ENCODE measurements at places on chromosomes 4 and X.
A peak's percentile ranks its signal among the peaks of the same experiment; 100 is the strongest.

DNA sequence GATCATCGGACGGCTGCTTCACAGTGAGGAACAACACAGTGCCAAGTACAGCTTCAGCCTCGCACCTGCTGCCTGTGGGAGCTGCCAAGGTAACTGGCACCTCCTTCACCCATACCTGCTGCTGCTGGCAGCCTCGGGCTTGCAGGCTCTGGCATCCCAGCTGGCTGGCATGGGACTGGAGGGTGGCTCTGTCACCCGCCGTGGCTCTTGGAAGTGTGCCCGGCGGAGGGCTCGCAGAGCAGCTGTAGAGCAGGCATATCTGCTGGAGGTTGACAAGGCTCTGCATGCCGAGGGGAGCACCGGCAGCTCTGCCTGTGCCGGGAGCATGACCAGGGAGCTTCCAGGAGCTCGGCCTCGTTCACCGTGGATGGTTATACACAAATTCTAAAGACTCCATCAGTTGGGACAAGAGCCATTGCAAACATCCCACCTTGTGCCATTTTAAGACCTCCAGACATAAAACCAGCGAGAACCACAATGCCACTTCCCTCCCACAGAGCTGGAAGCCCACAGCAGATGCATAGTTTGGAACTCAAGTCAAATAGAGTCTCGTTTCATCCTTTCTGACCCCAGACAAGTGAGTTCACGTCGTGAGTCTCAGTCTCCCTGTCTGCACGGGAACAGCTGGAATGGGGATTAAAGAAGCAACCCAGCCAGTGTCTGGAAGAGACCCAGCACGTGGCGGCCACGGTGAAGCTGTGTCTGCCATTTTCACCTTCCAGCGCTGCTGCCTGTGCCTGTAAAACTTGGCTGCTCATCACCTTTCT lies 84.3 kb upstream of the PSAPL1 start:
- no peak for DNase-seq

DNA sequence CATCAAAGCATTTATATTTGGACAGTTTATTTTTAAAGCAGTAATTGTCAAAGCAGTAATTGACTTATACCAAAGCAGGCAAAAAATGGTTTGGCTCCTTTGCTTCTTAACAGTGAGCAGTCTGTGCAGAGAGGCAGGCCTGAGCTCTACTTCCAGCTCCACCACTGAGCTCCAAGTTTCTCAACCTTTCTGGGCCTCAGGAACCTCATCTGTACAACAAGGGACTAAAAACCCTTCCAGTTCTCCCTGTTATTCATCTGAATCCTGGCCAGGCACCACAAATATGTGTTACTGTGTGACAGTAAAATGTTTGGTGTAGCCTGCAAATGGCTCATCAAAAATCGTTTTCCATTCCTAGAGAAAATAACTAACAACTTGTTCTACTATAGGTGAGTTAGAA lies 88.7 kb upstream of the TTC29 start:
- no peak for DNase-seq

GRCh38 chrX:106670631-106671030 lies 55.9 kb upstream of the RNF128 start:
- DNase-seq: no peak

DNA sequence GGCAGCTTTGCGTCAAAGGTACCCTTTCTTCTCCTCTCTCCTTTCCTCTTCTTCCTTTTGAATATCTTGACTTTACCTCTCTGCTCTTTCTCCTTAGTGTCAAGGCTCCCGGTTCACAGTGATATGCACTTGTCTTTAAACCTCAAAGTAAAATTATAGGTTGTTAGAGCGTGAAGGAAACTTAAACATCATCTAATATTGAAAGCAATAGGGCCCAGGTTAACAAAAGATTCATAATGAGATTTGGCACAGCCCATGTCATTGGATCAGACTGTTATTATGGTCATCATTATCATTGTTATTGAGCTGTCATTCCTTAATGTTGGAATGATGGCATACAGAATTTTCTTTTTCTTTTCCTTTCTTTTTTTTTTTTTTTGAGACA lies 32.5 kb downstream of the FTHL17 start:
- DNase-seq: no peak

GRCh38 chr4:73401412-73401811 lies 2.7 kb upstream of the ALB start:
- no peak for DNase-seq

DNA sequence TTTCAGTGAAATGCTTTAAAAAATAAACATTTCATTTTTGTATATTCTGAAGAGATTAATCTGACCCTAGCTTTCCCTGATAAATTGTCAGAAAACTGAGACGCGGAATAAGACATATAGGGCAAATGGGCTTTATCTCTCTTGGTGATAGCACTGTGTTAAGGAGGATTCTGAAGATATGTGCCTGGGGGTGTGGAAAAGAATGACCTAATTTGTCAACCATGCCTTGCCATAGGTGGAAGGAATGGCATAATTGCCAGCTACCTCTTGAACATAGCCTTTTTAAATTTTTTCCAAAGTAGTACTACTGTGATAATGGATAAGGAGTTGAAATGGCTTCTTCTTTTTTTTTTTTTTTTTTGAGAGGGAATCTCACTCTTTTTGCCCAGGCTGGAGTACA lies 11.7 kb downstream of the JADE1 start:
- DNase-seq: no peak

GRCh38 chr4:81466841-81467671 lies 4.7 kb downstream of the RASGEF1B start:
- DNase-seq: peak; percentile 61

DNA sequence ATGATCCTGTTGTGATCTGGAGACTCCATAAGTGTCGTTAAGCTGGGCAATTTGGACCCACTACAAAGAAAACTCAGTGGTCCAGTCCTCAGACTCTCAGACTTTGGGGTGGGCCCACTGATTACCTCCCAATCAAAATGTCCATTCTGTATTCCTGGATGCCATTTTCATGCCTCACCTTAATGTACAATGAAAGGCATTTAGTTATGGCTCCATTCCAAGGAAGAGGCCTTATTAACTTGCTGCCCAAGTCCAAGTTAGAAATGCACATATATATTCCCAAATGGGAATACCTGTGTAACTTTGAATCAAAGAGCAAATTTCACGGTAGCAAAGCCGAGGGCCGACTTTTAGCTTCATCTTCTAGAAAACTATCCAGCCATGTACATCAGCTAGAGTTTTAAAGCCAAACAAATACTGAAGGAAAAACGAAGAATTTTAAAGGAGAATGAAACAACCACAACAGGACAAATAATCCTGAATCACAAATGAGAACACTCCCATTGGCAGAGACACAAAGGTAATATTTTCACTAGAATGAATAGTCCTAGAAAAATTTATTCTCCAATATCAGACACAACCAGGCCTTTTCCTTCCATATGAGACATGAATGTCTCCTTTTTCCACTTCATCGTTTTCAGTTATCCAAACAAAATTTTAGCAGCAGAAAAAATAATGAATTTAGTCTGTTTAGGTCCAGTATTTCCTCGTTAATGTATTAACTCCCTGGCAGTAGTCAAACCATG lies 63.7 kb upstream of the HHIP start:
- no peak for DNase-seq

DNA sequence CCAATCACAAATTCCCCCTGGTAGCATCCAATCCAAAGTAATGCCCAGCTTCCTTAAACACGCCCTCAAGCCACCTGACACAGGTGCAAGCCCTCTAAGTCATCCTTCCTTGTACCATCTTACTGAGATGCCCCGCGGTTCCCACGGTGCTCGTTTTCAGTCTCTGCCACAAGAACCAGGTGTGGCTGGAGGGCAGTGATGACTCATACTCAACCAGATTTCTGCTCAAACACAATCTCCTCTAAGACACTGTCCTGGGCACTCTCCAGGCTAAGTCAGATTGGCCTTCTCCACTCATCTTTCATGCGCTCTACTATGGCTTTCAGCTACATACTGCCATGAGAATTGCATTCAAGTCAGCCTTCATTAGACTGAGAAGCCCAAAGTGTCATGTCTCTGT lies 3.5 kb downstream of the SH3KBP1 start:
- DNase-seq: no peak

- no peak for DNase-seq
Measured at GRCh38 chr4:8703857-8704495, 111.4 kb downstream of the CPZ start.

GRCh38 chr4:17218786-17219185 lies 293.1 kb downstream of the QDPR start:
- DNase-seq: no peak

DNA sequence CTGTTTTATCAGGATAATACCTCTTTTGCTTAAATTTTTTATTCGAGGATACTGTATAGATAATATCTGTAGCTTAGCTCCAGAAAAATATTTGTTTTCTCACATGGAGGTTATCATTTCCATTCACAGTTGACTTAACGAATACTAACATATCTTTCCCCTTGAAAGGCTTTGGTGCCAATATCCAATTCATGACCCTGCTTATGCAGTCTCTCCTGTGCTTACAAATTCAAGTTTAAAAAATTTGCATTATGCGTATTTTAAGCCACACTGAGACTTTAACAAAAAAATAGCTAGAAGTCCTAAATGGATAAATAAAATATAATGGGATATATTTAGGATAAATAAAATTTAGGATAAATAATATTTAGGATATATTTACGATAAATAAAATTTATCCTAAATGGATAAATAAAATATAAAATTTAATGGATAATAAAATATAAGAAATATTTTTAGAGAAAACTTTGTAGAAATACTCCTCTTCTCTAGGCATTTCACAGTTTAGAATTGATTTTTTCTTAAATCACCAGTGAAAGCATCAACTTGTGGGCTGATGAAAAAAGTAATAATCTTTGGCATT lies 22.5 kb downstream of the GUCY1B1 start:
- DNase-seq: no peak

GRCh38 chr4:86934147-86934770 lies 552 bp upstream of the AFF1 start:
- no peak for DNase-seq
